Ammon's horn (tissue), 1 donor: ENCODE measurements at places on chromosomes 11 and 22.
A peak's percentile ranks its signal among the peaks of the same experiment; 100 is the strongest.

- DNase-seq, result no peak
Measured at GRCh38 chr11:21546703-21547102, 646.2 kb upstream of the ANO5 start.

GRCh38 chr11:11553573-11553972 lies 68.2 kb downstream of the GALNT18 start:
- DNase-seq, result peak; percentile 32

GRCh38 chr22:36204001-36204631 lies 2.5 kb upstream of the APOL4 start:
- no peak for DNase-seq

- no peak for DNase-seq
Measured at GRCh38 chr11:119486016-119486415, 63.0 kb upstream of the THY1 start.

- DNase-seq, result no peak
Measured at GRCh38 chr11:124640666-124641065, 18.0 kb downstream of the TBRG1 start.

DNA sequence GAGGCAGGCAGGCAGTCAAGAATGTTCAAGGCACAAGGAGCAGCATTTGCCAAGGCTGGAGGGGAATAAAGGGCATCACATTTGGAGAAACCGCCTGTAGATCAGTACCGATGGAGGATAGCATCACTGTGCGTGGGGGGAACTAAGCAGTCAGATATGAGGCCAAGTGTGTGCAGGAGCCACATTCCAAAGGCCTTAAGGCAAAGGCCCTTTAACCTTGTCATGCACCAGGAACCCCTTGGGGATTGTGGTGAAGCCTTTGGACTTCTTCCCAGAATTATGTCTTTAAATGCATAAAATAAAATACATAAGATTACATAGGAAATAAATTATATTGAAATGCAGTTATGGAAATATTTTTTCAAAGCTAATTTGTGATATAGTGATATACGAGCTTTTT lies 532.1 kb downstream of the BUD13 start:
- DNase-seq, result no peak

DNA sequence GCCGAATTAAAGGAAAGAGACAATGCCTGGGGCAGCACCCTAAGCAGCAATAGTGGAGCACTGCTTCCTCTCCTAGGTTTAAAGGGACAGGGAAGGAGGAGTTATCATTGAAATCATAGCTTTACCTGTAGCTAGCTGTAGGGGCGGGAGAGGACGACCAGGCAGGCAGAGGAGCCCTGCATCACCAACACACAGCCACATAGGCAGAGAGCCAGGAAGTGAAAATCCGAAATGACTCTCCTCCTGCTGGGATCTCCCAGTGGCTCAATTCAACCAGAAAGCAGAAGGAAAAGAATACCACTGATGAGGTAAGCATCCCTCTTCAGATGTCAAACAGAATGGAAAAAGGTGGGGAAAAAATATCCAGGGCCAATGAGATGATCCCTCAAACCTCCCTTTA lies 20.4 kb downstream of the MRGPRX4 start:
- peak; percentile 15 for DNase-seq

DNA sequence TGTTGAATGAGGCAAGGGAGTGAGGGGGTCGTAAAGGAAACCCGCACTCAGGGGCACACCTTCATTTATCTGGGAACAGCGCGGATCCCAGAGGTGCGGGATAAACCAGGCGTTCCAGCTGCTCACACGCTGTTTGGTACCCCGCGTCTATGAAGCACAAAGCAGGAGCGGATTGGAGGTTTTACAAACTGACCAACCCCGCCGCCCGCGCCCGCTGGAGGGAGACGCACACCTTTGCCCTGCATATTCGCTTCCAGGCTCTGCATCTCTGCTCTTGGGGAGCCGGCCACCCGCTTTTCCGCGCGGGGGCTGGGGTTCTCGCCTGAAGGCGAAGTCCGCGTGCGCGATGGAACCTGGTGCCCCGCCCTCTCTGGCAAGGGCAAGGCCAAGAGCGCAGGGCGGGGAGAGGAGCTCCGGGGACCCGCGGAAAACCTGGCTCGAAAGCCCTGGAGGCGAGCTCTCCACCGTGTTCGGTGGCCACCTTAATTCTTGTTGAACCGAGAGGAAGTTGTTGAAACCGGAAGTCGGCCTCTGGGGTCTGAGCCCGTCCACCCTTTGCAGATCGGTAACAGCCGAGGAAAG lies 6.8 kb upstream of the ALX4 start:
- no peak for DNase-seq

DNA sequence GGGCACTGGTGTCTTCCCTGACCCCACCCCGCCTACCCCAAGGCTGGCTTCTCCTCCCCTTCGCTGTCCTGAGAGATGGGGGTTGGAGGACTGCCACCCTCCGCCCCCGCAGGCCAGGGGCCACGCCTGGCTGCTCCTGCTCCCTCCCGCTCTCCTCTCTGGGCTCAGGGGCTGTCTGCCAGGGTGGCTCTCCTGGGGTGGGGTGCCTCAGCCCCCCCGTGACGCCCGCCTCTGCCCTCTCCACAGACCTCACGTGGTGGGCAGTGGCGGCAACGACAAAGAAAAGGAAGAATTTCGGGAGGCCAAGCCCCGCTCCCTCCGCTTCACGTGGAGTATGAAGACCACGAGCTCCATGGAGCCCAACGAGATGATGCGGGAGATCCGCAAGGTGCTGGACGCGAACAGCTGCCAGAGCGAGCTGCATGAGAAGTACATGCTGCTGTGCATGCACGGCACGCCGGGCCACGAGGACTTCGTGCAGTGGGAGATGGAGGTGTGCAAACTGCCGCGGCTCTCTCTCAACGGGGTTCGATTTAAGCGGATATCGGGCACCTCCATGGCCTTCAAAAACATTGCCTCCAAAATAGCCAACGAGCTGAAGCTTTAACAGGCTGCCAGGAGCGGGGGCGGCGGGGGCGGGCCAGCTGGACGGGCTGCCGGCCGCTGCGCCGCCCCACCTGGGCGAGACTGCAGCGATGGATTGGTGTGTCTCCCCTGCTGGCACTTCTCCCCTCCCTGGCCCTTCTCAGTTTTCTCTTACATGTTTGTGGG lies 8.1 kb downstream of the RCOR2 start:
- DNase-seq, result no peak

DNA sequence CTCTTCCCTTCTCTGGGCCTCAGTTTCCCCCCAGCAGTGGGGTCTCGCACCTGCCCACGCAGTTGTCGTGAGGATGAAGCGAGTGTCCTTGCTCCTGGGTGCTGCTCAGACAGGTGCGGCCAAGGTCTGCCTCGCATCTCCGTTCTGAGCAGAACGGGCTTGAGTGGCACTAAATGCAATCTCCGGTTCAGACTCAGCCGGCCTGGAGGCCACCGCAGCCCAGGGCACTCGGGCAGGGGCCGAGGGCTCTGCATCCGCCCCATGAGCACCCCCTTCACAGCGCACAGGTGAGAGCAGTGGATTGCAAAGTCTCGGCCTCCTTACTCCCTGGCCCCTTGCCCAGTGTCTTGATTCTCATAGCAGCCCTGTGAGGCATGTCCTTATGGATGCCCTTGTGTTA lies 30.1 kb upstream of the SLC22A12 start:
- DNase-seq, result no peak

DNA sequence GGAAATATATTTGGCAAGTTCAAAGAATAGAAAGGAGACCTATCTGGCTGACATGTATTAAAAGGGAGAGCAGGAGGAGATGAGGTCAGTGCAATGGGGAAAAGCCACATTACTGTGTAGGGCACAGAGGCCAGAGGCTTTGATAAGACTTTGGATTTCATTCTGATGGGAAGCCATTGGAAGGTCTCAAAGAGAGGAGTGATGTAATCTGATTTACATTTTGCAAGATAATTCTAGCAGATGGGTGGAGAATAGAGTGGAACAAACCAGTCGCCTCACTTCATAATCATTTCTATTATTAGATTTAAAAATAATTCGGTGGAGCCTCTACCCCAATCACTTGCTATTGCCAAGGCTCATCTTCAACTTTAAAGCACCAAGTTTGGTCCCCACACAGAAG lies 278.4 kb upstream of the ZC3H12C start:
- DNase-seq, result no peak

- DNase-seq, result no peak
Measured at GRCh38 chr11:459511-460220, 9.6 kb downstream of the PTDSS2 start.

DNA sequence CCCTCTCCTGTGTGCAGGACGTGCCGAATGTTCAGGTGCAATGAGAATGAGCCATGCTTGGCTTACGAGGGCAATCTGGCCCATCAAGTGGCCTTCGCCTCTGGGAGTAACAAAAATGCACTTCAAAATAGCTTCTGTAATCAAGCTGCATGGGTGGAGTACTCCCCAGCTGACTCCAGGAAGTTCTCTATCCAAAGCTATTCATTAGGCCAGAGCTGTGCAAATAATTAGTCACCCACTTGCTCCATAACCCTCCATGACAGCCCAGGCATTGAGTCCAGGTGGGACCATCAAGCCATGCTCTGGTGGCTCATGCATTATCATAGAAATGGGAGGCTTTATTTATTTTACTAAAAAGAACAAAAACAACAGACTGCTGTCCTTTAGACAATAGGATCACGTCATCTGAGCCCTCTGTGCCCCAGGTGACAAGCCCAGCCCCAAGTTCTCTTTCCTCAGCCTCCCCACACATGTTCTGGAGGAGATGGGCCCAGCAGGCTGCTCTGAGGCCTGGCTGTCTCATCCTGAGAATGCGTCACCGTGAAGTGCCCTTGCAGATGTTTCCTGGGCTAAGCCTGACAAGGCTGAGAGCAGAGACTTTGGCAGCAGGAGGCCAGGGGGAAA lies 244.7 kb downstream of the ETS1 start:
- DNase-seq, result peak; percentile 25

- DNase-seq, result peak; percentile 0
Measured at GRCh38 chr11:2271327-2272227, 1.2 kb upstream of the ASCL2 start.

GRCh38 chr11:894575-895201 lies 15.9 kb downstream of the CHID1 start:
- DNase-seq, result no peak

- no peak for DNase-seq
Measured at GRCh38 chr22:20728523-20729190, 45.3 kb upstream of the SERPIND1 start.

DNA sequence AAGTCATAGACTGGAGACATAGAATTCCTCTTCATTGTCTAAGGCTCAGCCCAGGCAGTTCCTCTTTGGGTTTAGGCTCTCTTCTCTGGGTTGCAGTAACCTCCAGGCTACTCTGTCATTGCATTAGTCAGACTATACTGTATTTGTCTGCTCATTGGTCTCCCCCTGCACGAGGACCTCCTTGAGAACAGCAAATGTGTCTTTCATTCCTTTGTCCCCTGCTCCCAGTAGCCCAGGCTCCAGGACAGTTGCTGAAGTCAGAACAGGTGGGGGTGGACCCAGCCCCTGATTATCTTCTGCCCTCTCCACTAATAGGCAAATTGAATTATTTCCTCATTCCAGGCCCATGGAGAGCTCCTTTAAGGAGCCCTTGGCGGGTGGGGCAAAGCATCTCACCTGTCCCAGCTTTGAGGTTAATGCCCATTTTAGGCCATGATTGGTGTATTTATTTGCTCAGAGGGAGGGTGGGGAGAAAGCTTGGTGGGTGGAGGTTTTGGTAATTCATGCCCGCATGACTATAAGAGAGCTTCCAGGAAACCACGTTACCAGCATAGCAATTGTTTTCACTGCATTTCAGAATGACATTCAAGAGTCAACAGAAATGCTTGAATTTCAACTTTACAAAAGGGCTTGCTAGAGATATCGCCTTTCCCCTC lies 40.9 kb downstream of the NAV2 start:
- no peak for DNase-seq

- no peak for DNase-seq
Measured at GRCh38 chr11:79414644-79415317, 26.0 kb downstream of the TENM4 start.

DNA sequence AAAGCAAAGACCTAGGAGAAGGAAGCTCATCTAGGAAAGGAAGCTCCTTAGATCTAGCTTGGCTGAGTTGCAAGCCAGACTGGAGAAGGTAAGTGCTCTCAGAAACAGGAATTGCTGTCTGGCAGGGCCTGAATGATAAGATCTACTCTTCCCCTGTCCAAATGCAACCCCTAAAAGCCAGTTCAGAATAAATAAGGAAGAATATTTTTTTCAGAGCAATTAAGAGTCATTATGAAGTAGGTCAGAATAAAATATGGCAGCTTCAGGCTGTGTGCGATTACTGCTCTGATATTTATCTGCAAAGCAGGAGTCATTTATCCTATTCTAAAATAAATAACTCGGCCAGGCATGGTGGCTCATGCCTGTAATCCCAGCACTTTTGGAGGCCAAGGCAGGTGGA lies 82.1 kb downstream of the PIWIL4 start:
- DNase-seq, result no peak

DNA sequence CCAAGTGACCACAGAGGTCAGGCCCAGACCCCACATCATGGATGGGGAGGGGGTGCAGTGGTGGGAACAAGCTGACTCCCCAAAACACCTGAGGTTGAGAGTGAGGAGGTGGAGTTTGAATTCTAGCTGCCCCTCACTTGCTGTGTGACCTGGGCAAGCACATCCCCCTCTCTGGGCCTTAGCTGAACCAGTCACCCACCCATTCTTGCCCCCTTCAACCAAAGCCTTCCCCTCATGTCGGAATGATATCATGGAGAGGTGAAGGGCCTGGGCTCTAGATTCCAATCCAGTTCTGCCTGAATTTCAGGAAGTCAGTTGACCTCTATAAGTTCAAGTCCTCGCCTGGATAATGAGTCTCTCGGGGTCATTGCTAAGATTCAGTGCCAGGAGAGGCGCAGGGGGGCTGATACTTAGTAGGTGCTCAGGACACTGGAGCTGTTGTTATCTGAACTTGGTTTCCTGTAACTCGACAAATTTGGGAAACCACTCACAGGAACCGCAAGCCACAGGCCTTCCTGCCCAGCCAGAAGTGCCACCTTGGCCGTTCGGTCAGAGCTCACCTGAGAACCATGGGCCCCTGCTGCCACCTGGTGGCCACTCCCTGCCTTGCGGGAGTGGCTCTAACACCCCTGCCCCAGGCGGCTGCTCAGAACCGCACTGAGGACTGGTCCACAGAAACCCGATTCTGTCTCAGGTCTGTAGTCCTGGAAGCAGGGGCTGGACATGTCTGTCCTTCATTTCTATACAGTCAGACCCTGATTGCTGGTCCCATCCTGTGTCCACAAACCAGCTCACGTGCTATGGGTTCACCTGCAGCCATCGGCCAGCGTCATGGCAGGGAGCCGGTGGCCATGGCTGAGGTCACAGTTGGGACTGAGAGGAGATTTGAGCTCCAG lies 6.9 kb downstream of the CDC42EP1 start:
- DNase-seq, result peak; percentile 85
